NCI-H460 (cell line): ENCODE measurements at places on chromosomes 6 and 20.

DNA sequence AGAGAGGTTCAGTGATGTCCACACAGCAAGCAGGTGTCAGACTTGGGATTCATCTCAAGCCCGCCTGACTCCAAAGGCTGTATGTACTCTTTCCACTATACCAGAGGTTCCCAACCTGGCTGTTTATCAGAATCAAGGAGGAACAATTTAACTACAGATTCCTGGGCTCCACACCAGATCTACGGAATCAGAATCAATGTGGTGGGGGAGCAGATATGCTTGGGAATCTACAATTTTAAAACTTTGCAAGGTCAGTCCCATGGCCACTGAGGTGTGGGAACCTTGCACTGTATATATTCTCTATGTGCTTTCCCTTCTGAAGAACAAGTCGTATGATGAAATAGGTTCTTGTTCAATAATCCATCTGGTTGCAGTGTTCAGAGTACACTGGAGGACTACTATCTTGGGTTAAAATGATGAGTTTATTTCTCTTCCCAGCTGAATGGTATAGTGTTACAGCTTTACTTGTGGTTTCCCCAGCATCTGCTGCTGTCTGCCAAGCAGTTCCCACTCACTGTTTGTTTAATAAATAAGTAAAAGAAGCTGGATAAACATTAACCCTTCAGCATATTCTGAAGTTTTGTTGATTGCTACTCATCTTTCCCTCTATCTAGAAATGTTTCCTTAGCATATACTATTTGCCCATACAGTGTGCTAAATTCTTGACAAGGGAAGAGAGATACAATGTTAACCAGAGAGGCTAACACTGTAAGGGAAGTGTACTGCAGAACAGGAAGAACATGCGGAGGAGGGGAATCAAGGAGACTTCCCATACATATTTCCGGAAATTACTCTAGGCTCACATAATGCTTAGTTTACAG lies 9.9 kb downstream of the TTI1 start:
- no peak for DNase-seq

- no peak for DNase-seq
These were observed 13.6 kb upstream of the MYMX start for GRCh38 chr6:44202972-44203750.

GRCh38 chr6:42899871-42900270 lies 16.0 kb upstream of the PTCRA start:
- no peak for DNase-seq

- no peak for DNase-seq
These were observed 947 bp downstream of the POFUT1 start for GRCh38 chr20:32208499-32209154.

DNA sequence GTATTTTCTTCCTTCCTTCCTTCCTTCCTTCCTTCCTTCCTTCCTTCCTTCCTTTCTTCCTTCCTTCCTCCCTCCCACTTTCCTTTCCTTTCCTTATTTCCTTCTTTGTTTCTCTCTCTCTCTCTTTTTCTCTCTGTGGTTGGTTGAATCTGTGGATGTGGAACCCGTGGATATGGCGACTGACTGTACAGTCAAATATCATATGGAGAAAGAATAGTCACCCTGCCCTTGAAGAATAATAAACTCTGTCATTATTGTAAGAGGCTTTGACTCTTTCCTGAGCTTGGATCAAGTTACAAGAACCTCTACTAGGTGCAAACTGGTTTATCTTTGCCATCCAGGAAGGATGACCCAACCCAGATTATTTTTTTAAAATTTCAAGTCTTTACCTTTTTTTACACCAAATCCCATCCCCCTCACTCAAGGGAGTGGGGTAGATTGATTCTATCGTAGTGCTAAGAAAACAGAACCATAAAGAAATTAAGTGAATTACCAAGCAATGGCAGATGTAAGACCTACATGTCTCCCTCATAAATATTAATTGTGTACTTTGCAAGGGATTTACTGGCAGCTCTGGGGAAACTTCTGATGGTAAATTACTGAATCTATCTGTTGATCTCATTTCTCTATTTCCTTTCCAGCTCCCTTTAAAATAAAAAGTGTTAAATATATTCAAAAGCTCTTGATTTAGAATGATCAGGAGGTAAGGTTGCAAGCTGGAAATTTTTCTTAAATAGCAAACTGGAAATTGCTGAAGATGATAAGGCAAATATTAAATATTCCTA lies 667.5 kb downstream of the UTRN start:
- no peak for DNase-seq

- no peak for DNase-seq
These were observed 42.3 kb downstream of the CHMP4B start for GRCh38 chr20:33853507-33853813.

DNA sequence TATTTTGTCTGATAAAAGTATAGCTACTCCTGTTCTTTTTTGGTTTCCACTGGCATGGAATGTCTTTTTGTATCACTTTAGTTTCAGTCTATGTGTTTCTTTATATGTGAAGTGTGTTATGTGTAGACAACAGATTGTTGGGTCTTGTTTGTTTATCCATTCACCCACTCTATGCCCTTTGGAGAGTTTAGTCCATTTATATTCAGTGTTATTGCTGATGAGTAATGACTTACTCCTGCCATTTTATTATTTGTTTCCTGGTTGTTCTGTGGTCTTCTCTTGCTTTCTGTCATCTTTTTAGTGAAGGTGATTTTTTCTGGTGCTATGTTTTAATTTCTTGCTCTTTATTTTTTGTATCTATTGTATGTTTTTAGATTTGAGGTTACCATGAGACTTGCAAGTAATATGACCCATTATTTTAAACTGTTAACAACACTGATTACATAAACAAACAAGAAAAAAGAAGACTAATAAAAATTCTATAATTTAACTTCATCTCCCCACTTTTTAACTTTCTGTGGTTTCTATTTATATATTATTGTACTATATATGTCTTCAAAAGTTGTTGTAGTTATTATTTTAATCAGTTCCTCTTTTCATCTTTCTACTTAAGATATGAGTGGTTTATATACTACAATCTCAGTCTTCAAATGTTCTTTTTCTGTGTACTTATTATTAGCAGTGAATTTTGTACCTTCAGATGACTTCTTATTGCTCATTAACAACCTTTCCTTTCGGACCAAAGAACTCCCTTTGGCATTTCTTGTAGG lies 323.4 kb downstream of the BTBD9 start:
- DNase-seq = no peak

DNA sequence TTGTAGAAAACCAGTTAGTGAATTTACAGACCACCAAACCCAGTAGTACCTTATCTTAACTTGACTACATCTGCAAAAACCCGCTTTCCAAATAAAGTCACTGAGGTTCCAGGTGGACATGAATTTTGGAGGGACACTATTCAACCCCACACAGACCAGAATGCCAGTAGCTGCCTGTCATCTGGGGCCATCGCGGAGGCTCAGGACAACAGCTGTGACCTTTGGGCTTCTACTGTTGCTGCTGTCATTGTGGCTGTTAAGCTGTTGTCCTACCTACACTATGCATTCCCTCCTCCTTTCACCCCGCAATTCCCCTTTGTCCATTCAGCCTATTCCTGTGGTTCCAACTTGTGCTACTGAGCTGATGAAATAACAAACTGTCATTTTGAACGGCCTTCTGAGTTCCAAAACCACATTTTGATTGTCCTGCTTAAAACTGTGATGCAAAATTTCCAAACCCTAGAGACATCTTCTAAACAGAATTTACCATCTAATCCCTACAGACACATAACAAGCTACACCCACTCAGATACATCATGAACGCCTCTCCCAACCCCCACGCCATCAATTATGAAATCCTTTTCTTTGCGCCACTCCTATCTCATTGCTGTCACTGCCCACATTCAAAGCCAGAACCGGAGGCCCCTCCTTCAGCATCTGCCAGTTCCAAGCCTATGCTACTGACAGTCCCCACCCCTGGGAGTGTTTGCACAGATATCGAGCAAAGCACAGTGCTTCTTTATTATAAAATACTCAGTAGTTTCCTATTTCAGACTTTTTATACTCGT lies 125.0 kb downstream of the C6orf118 start:
- no peak for DNase-seq

- no peak for DNase-seq
These were observed 57.0 kb upstream of the FRMD1 start for GRCh38 chr6:168136001-168136400.

- no peak for DNase-seq
These were observed 31.3 kb upstream of the ZFAND3 start for GRCh38 chr6:37788259-37788658.

GRCh38 chr20:5067877-5068645 lies 51.7 kb downstream of the PCNA start:
- no peak for DNase-seq

GRCh38 chr6:169406034-169406433 lies 152.4 kb upstream of the THBS2 start:
- no peak for DNase-seq

- DNase-seq = no peak
These were observed 54.2 kb upstream of the FAM83D start for GRCh38 chr20:38872036-38872435.

DNA sequence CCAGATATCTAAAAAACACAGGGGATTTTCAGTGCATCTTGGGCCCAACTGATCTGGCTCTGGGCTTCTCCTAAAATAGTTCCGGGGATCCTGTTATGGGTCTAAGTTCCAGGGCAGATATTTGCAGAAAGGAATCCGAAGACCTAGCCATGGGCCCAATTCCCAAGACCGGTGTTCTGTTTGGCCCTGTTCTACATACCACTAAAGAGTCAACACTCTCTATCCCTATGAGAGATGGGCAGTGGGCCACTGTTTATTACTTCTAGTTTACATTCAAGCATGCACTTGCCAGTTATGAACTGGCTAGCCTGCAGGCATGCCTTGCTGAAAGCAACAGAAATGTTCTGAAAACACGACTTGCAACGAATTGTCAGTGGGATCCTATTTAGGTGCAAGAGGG lies 87.4 kb upstream of the PLCB4 start:
- DNase-seq = no peak

- DNase-seq = no peak
These were observed 608.4 kb downstream of the EPHA7 start for GRCh38 chr6:92810913-92811312.

GRCh38 chr20:5065879-5066383 lies 53.8 kb downstream of the PCNA start:
- peak; percentile 98 for DNase-seq
